ENCODE measurements at places on chromosomes 16 and 17.

DNA sequence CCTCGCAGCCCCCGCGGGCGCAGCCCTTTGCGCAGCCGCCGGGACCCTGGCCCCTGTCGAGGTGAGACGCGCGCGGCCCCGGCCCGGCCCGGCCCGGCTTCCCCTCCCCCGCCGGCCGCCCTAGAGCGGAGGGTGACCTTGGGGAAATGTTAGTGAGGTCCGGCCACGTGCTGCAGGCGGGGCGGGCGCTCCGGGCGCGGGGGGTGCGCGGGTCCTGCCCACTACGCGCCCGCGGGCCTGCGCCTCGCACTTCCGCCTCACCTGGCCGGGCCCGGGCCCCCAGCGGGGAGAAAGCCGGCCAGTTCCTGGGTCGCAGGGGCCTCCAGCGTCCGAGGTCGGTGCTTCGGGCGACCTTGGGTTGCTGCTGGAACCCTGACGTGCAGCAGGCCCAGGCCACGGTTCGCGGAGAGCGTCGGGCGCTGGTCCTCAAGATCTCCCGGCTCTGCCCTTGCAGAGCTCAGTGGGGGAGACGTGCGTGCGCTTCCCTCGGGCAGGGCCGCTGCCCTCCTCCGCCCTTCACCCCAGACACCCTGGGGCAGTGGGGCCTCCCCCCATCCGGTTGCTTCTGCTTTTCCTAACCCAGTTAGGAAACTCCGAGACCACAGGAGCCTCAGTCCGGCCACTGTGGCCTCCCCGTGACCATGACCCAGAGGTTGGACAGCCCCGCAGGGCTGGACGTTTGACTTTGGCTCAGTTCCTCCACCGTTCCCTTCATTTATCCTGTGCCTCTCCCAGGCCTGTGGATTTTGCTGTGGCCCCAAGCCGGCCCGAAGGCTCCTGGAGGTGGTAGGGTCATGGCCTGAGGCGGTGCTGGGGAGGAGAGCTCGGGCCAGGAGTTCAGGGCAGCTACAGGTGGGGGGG lies 791 bp downstream of the MCRIP2 start:
- no peak for DNase-seq

GRCh38 chr16:49336581-49336980 lies 37.0 kb upstream of the C16orf78 start:
- no peak for DNase-seq

DNA sequence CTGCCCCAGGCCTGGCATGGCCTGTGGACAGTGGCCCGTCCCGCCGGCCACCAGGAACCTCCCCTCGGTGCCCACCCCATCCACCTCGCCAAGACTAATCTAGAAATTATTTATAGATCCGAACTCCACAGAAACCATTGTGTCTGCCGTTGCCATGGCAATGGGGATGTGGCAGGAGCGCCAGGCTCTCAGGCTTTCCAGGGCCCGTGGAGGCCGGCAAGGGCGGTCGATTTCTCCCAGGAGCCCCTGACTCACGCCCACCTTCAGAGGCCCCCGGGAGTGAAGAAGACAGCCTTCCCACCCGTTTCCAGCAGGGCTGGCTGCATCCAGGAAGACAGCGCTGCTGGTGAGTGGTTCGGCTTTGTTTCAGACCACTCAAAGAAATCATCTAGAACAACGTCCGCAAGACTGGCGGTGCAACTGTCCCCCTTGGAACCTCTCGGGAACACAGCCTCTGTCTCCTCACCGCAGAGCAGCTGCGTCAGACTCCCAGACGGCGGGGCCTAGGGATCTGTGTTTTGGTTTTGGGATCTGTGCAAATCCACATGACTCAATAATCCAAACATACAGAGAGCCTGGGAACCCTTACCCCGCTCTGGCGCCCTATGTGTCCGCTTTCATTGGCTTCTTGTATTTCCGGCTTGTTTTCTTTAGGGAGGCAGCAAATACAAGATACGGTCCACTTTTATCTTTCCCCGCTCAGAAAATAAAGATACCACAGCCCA lies 48.5 kb upstream of the ZCCHC14 start:
- peak; percentile 45 for DNase-seq

DNA sequence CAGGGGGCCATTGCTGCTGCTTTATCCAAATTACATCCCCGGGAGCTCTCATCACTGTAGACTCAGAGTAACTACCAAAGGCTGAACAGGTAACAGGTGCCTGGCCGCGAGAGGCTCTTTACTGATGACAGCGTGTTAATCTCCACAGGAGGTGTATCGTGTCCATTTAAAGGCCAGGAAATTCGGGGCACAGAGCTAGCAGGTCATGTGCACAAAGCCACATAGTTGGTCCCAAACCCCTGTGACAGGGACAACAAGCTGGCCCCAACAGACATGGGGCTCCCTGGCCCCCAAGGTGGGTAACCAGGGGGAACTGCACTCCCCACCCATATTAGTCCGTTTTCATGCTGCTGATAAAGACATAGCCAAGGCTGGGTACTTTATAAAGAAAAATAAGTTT lies 55.3 kb upstream of the RBFOX3 start:
- DNase-seq, result no peak
